ENCODE measurements at places on chromosomes 7 and 10. TPM values are rescaled to one million over a fixed set of nuclear protein-coding genes. Genes with fewer than 3 reads are reported as not detected.

DNA sequence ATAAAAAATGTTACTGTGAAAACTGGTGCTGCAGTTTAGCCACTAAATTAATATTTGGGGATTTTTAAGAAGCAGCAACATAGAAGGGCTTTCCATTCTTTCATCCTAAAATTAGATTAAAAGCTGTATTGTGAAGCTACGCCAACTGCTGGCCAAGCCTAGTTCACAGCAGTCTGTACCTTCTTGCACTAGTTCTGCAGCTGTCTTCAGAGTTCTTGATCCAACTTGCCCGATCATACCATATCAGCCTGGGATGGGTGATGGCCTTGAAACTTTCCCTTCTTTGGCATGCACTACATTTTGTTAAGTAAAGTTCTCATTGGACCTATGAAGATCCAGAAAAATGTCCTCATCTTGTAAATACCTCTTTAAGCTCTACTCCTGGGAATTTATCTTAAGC, 20.3 kb upstream of the PANK1 start:
- DNase-seq: no peak

GRCh38 chr10:29603223-29603896, 31.4 kb downstream of the SVIL start:
- peak; percentile 24 for DNase-seq

DNA sequence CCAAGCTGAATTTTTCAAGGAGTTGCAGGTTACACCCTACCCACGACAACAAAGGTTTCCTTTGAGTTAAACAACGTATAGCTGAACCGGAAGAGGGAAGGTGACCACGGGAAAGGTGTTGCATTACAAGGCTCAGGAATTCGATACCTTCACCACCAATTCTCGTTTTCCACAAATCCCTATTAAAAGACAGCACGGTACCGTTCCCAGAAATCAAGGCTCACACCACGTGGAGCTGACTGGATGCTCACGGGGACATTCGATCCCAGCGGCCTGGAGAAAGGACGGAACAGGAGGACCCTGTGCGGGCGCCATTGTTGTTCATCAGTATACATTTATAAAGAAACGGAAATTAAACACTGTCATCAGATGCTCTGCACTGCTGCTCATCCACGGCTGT, 56.4 kb downstream of the CTBP2 start:
- DNase-seq: no peak

DNA sequence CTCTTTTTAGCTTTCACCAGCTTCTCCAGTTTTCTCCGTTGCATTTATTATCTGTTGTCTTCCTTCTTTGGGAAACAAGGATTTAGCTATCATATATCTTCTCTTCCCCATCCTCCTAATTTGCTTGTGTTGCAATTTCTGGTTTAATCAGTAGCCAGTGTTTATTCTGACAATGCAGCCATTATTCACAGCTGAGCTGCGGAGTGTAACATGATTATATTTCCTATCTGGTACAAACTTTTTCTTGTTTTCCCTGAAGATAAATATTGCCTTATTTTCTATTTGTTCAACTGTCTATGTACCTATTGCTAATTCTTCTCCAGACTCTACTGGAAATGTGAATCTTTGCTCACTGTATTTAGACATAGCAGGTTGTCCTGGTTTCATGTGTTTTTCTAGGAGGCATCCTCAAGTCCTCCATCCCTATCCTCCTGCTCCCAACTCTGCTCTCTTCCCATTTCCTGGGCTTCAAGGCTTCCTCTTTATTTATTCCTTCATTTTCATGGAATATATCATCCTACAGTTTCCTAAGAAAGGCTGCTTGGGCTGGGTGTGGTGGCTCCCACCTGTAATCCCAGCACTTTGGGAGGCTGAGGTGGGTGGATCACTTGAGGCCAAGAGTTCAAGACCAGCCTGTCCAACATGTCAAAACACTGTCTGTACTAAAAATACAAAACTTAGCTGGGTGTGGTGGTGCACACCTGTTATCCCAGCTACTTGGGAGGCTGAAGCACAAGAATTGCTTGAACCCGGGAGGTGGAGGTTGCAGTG, 72.4 kb upstream of the KDM7A start:
- no peak for DNase-seq

- DNase-seq: no peak
Observed at GRCh38 chr7:931871-932650, 22.4 kb downstream of the ADAP1 start.

GRCh38 chr7:130299866-130300265, 6.9 kb downstream of the CPA4 start:
- DNase-seq: no peak

DNA sequence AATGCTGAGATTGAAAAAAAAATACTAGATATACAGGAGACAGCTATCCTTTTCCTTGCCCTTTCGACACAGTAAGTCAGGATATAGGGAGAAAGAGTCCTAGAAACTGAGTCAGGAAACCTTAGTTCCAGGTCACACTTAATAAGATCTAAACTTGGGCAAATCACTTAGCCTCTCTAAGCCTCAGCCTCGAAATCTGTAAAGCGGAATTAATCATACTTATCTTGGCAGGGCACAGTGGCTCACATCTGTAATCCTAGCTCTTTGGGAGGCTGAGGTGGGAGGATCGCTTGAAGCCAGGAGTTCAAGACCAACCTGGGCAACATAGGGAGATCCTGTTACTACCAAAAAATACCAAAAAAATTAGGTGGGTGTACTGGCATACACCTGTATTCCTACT, 4.6 kb downstream of the GARIN1A start:
- DNase-seq: no peak

DNA sequence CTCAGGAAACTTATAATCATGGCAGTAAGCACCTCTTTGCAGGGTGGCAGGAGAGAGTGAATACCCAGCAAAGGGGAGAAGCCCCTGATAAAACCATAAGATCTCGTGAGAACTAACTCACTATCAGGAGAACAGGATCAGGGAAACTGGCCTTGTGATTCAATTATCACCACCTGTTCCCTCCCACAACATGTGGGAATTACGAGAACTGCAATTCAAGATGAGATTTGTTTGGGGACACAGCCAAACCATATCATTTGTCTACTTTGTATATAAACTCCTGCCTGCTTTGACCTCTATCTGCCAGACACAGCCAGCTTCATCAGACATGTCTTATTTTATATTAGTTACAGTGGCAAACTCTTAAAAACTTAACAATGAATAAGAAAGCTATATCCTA, 50.4 kb downstream of the ARMC3 start:
- DNase-seq: no peak

DNA sequence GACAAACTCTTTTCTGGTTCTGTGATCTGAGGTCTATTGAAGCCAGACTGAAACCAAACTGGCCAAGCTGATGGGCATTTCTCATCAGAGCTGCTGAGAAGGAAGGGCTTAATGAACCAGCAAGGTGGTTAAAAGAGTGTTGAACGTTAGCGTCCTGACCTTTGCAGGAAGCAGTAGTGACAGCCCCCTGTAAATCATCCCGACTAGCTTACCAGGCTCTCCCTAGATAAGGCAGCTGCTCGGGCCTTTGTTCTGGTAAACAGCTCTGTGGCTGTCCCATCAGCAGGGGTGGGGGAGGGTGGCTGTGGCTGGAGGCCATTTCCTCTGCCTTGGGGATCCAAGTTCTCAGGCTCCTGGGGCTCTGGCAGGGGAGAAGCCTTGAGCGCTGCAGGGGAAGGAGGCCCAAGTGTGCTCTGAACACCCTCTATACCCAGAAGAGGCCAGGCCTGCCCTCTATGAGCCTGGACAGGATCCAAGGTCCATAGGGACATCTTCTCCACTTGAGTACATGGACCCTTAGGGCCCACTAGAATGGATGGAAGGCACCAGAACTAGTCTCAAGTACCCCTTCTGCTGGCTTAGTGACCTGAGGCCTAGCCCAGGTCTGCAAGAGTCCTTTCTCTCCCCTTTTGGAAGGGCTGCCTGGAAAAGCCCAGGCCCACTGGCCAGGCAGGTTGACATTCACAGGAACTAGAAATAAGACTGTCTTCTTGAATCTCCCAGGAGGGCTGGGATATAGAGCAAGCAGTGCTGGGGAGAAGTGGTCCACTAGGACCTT, 134.6 kb downstream of the ARHGAP22 start:
- DNase-seq: no peak

DNA sequence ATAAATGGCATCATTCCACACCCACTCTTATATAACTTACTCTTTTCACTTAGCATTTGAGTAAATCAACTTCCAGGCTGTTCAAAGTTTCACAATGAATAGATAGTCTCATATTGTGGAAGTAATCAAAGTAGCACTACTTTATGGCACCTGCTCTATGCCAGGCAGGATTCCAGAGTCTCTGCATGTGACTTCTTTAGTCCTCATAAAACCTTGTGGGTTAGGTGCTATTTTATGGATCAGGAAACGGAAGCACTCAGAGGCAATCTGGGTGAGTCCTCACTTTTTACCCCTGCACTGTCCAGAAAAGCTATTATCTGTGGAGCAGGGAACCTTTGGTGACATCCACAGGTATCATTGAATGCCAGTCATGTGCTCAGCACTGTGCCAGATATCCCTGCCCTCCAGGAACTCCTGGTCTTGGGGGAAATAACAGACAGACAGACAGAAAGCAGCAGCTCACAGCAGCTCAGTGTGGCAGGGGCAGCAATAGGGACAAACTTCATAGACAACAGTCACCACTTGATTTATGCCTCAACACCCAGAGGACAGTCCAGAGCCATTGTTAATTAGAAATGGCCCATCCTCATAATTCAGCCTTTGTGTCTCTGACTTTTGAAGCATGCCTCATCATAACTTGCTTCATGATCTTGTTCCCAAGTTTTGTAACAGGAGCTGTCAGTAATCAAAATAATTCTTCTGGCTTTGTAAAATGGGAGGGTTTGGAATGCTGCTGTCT, 160.6 kb downstream of the SEC23IP start:
- DNase-seq: no peak

DNA sequence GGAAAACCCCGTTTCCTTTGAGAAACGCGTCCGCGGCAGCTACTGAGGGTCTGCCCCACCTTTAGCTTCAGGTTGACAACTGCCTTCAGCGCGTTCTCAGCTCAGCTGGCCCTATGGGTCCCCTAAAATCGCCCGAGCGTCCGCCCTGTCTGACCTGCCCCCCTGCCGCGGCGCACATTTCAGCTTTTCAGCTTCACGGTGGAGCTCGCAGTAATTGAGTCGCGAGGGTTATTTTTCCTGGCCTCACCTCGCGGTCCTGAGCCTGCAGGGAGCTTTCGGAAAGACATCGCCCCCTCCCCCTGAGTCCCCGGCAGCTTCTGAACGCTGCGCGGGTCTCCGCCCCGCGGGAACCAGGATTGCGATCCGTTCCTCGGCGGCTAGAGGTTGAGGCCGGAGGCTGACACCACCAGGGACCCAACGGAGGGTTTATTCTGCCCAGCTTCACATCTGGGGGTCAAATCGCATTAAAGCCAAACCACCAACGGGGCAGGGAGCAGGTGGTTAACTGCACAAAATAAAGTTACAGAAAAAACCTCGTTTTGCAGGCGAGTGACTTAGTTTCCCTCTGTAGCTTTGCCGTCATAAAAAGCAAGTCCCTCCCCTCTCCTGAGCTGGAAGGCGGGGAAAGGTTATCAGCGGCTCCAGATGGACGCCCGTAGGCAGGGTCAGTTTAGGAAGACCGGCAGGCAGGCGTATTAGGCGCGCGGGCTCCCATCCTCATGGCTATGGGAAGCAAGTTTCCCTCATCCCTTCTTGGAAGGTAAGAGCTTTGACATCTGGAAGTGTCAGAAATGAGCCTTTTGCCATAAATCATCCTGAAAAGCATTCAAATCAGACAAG, 11.0 kb downstream of the TWIST1 start:
- DNase-seq: no peak

DNA sequence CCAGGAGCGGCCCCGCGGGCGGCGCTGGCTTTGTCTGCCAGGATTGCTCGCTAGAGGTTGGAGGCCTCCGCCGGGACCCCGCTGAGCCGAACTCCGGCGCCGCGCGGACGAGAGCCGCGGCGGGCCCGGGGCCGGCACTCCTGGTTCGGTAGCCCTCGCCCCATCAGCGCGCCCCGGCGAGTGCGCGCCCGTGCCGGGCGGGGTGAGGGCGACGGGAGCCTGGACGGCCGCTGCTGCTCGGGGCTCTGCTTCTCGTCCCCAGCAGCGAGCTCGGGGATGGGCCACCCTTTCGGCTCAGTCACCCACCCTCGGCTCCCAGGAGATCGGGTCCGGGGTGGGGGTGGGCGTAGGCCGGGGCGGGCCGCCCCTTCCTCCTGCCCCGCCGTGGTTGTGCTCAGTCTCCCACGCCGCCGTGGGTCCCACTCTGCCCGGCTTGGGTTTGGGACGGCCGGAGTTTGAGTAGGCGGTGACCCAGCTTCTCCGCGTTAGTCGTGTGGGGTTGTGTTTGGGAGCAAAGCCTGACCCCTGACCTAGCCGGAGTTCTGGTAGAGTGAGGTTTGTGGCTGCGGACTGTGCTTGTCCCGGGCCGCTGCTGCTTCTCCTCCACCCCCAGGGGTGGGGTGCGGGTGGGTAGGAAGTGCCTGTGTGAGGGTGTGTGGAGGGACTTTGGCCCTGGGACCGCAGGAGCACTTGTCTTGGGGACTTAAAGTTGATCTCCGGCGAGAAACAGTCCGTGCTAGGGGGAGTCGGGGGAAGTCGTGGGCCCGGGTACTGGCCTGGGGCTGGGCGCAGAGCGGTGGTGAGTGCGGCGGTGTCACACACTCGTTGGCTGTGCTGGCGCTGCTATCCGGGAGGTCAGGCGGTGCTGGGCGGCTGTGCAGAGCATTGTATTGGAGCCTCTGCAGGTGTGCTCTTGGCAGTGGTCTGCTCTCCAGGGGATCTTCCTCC, 677 bp downstream of the TSPAN14 start:
- DNase-seq: no peak

DNA sequence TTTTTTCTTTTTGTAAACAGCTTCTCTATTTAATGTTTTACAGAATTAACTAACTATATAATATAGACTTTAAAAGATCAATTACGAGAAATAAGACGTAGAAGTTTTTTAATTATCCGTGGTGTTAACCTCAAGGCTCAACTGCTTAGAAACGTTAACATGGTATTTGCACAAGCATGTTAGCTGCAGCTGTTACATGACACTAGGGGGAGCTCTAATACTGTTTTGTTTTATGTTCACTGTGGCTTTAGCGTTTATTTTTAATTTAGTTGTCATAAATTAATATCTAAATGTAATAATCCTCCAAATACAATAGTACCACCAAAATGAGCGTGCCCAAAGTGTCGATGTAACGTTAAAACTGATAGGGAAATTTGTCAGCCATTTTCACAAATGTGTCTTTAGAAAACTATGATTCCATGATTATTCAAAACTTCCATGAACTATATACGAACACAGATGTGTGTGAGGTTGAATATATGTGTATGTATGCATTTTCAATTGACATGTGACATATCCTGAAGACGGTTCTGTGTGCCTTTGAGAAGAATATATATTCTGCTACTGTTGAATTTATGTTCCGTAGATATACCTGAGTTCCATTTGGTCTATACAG, 828.8 kb upstream of the MBL2 start:
- peak; percentile 56 for DNase-seq

DNA sequence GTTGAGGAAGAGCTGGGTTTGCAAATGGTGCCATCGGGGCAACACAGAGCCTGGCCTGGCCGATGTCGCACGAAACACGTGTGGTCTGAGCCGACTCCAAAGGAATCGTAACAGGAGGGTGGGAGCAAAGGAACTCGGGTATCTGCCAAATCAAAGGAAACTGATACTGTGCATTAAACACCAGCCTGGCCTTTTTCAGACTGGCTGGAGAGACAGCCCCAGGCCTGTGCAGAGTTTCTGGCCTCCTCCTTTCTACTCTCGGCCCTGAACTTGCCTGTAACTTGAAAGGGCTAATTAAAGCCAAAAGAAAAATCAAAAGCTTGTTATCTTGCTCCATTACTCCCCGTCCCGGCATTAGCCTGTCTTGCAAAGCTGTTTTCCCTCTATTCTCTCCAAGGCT, 71.4 kb downstream of the PLXNA4 start:
- DNase-seq: no peak

GRCh38 chr7:82105463-82105862, 335.6 kb upstream of the HGF start:
- DNase-seq: no peak

The LIPF gene
- not detected for total RNA-seq

The EMX2 gene
- total RNA-seq: not detected
